ENCODE measurements at places on chromosomes 11 and 22.

GRCh38 chr11:56841210-56841810 is 92.8 kb upstream of the OR9G4 start:
- DNase-seq = no peak

DNA sequence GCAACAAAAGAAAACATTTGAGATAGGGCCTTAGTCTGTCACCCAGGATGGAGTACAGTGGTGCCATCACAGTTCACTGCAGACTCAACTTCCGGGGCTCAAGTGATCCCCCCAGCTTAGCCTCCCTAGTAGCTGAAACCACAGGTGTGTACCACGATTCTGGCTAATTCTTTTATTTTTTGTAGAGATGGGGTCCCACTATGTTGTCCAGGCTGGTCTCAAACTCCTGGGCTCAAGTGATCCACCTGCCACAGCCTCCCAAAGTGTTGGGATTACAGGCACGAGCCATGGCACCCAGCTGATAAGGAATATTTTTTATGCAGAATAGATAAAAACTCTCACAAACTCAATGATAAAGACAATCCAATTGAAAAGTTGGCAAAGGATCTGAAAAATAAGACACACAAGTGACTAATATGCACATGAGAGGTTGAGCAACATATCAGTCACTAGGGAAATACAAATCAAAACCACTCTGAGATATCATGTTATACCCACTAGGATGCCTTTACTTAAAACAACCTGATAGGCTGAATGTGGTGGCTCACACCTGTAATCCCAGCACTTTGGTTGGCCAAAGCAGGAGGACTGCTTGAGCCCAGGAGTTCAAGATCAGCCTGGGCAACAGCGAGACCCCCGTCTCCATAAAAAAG is 33.9 kb upstream of the CLTCL1 start:
- no peak for DNase-seq

DNA sequence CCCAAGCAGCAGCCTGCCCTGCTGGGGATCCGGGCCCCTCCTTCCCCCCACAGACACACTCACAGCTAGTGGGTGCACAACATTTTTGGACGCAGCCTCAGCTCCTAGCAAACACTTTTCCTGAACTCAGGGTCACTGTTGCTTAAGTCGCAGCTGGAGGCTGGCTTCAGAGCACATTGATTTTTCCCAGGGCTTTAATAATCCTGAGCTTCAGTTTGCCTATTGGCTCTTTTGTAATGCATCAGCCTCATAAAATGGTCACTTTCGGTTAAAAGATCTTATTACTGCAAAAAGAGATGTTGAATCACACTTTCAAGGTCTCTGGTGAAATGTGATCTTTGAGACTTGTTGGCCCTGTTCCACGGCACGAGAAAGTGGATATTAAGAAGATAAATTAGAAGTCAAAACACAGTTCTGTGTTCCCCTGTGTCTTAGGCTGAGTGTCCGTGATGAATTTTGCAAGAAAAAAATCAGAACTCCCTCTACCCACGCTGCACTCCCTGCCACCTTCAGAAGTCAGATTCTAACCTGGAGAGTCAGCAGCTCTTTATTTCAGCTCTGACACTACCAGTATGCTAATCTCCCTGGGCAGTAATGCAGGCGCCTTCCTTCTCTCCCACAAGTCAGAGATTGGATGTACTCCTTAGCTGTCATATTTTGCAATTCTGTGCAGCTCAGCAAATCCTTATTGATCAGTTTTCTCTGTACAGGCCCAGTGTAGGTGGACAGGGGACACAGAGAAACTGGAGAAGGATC is 158.2 kb upstream of the E2F8 start:
- DNase-seq = no peak

- peak; percentile 67 for DNase-seq
Measured at GRCh38 chr22:49960159-49961004, at the start of gene PIM3. Gene PIM3, plus strand, starts transcription at chr22:49960772. Its CDS starts 176 bp downstream, at chr22:49960948.

DNA sequence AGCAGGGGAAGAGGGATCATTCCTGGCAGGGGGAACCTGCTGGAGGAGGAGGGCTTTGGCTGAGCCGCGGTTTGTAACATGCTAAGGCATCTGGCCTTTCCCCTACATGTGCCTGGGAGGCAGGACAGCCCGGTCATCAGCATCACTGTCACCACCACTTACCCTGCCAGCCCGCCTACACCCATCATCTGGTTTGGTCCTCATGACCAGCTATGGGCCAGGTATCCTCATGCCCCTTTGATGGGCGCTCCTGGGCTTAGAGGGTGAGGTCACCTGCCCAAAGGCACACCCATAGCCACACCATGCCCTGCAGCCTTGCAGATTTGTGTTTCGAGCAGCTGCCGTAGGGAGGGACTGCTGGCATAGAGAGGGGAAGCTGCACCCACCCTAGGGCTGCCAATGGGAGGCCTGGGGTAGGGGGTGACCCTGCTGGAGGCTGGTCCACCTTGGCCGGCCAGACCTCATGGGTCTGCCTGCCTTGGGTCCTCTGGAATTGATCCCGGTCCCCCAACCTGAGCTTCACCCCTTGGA is 2.6 kb downstream of the MRGPRF start:
- DNase-seq = no peak

DNA sequence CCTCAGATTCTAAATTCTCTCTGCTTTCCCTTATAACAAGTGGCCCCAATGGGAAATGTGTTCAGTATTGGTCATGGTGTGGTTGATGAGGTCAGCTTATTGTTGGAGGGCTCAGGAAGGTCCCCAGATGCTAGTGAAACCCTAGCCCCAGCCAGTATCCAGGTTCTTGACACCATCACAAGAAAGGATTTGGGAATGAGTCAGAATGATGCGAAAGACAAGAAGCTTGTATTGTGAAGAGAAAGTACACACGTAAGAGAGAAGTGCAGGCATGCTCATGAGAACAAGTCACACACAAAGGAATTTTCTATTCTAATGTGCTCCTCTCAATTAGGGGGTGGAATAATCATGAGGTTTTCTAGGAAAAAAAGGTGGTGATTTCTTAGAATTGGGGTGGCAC is 34.9 kb upstream of the TRPC6 start:
- no peak for DNase-seq
